ENCODE measurements at places on chromosomes 2 and 18.

GRCh38 chr2:179826297-179826696 is 35.1 kb downstream of the ZNF385B start:
- DNase-seq, result no peak

DNA sequence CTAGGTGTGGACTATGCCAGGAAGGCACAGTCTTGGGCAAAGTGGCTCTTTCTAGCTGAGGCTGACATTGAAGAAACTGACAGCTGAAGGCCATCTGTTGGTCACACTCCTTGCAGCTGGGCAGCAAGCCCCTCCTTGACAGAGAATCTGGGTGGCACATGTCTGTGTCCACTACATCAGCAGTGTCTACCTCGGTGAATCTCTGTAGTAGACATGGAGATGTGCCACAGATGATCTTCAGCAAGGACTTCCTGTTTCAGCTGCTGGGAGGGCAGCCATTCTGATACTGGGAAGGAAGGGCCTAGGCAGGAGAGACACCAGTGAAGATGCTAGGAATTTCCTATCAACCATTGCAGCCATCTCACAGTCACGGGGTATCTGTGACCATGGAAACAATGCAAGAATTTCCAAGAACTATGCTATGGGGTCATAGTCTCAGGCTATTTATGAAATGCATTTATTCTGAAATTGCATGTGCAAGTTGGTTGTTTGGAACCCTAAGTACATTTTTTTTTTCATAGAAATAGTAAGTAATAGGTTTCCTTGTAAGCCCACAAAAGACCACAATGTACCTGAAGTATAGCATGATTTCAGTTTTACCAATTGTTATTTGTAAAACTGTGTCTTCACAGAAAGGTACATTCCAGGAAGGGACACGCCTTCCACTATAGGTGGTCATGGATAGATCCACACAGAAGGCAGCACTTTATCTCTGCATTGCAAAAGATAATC is 63.8 kb upstream of the DARS1 start:
- DNase-seq, result no peak

GRCh38 chr2:167943897-167944296 is 303.5 kb downstream of the STK39 start:
- peak; percentile 27 for DNase-seq

DNA sequence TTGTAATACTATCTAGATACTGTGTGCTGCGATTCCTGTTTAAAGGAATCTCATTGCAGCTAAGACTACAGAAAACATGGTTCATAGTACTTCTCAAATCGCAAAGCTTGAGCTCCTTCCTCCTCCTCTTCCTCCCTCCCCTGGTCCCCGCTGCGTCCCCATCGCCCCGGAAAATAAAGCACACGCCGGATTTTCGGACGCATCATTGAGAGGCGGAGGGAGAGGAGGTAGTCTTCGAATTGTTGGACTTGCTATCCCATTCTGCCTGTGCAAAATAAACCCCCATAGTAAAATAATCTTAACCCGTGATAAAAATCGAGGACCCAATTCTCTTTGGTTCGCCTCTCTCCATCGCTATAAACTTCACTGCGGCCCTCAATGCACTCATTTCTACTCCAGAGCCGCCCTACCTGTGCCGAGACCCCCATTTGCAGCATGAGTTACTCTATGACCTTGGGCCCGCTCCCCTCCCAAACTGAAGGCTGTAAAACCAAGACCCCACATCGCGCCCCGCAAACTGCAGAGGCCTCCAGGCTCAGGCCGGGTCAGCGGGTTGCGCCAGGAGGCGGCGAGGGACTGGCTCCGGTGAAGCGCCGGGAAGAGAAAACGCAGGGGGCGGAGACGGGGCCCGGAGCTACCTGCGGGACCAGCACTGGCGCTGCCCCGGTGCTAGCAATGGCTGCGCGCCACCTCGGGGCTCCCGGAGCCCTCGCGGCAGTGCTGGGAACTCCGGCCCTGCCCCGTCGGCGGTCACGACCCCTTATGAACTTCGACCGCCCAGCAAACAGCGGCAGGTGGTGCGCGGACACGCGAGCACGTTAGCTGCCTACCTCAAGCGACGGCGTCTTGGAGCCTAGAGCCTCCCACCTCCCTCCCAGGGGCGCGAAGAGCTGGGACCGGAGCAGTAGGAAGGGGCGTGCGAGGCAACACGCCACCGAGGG is 649 bp downstream of the ESCO1 start:
- peak; percentile 13 for DNase-seq

GRCh38 chr2:138711812-138712211 is 68.4 kb downstream of the NXPH2 start:
- no peak for DNase-seq

DNA sequence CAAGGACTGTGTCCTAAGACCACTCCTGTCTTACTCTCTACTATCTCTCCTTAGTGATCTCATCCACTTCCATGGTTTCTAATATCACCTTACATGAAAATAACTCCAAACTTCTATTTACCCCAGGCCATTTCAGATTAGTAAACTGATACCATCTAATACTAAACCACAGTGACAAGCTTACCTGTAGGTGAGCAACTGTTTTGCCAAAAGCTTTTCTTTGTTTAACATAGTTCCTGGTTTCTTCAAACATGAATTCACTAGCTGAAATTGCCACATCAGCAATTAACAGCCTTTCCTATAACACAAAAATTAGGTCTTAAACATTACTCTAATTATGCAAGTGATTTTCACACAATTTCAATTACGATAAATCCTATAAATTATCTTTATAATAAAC is 22.1 kb downstream of the ACADL start:
- no peak for DNase-seq

DNA sequence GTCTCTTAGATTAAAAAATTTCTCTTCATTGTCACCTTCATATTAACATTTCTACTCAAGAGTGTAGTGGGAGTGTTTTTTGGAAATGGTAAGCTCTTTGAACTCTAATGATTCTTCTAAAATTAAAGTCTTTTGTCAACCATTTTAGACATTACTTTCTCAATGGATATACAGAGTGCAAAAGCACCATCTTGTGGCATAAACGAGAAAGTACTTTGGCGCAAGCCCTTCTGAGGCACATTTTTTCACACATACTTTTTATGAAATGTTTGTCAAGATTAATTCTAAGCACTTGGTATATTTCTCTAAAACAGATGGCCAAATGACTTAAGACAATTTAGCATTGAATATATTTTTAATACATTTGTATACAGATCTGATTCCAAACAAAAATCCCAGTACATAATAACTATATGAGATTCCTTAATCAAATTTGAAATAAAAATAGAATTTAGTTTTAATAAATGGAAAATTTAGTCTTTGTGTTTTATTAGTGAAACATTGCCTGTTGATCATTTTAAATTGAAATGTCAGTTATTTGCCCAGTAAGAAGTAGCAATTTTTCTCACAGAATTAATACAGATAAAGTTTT is 63.3 kb upstream of the GALNT5 start:
- DNase-seq, result peak; percentile 65

GRCh38 chr2:203340791-203341487 is 12.7 kb downstream of the ABI2 start:
- peak; percentile 79 for DNase-seq

GRCh38 chr2:171522052-171522787 is at the start of gene CYBRD1:
Gene CYBRD1, plus strand, starts transcription at chr2:171522474. Its CDS starts 72 bp downstream, at chr2:171522546.
- DNase-seq, result peak; percentile 87

DNA sequence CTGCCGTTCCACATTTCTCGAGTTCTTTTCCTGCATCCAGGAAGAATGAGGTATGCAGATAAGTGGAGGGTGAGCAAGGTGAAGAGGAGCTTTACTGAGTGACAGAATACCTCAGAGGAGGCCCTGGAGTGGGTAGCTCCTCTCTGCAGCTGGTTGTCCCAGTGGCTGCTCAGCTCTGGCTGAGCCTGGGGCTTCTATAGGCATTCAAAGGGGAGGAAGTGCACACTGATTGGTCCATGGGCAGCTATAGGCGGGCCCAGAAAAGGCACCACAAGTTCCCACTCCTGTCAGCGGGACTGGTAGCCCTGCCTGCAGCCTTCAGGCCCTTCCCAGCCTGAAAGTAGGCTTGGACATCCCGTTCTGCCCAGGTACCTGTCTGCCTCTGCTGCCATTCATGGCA is 94.7 kb downstream of the DOK6 start:
- DNase-seq, result no peak

All from fibroblast of skin of back (primary cell).